ENCODE measurements at places on chromosomes 16 and 17.

DNA sequence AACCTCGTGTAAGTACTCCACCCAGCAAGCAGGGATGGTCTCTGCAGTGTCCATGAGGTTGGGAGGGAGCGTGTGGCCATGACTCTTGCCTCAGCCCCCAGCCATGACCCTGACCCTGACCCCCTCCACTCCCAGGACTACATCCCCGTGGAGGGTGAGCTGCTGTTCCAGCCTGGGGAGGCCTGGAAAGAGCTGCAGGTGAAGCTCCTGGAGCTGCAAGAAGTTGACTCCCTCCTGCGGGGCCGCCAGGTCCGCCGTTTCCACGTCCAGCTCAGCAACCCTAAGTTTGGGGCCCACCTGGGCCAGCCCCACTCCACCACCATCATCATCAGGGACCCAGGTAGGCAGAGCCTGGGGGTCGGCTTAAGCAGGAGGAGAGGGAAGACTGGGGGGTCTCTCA is 16.3 kb downstream of the GALK1 start:
- DNase-seq, result no peak

GRCh38 chr16:81926036-81926435 is 85.2 kb downstream of the SDR42E1 start:
- no peak for DNase-seq

GRCh38 chr17:80146121-80147034 is 550 bp downstream of the EIF4A3 start:
- DNase-seq, result peak; percentile 32

DNA sequence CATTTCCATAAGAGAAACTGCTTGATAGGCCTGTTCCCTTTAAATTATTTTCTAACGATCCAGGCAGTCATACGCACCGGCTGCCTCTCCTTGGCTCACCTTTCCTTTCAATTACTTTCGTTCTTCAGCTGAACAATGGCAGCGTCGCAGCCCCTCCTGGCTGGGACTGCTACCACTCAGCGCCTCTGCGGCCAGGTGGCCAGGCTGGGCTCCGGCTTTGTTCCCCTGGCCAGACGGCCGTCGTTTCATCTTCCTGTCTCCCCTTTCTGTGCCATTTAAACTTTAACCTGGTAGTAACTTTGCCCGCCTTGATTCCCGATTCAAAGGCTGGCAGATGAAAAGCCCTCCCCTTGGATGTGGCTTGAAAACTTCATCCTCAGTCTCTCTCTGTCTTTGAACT is 79.0 kb downstream of the C16orf78 start:
- no peak for DNase-seq

GRCh38 chr17:36993227-36993626 is 44.5 kb downstream of the AATF start:
- no peak for DNase-seq

DNA sequence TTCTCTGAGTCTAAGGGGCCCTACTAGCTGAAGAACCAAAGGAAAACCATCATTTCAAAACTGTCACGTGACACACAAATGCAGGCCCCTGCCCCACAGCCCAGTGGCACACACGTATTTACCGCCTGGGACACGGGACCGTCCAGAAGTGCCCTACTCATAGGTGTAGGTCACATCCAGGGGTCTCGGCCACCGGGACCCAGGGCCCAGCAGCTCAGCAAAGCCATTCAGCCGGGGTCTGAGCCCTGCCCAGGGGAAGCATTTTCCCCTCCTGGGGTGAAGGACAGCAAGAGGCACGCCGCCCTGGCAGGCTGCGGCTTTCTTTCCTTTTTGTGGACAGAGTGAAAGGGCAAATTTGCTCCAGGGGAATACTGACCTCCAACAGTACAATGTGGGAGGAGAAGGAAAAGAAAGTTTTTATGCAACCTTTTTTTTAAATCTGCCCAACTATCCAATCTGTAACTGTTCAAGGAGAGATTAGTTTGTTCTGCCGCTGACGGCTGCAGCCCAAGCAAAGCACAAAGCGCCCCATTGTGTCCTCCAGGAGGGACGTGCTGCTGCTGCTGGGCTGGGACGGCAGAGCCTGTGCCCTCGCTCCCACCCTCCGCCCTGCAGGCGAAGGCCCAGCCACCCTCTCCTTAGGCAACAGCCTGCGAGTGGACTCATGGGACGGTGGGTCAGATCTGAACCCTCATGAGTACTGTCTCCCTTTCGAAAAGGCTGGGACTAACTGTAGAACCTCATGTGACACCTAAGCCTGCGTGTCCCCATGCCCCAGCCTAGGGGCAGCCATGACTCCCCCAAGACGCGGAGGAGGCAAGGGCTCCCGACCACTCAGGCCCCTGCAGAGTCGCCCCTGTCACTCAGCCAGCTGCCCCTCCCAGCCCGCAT is 21.3 kb downstream of the SLC7A5 start:
- no peak for DNase-seq

- DNase-seq, result no peak
Observed at GRCh38 chr17:73791631-73792030, 147.4 kb upstream of the SDK2 start.

DNA sequence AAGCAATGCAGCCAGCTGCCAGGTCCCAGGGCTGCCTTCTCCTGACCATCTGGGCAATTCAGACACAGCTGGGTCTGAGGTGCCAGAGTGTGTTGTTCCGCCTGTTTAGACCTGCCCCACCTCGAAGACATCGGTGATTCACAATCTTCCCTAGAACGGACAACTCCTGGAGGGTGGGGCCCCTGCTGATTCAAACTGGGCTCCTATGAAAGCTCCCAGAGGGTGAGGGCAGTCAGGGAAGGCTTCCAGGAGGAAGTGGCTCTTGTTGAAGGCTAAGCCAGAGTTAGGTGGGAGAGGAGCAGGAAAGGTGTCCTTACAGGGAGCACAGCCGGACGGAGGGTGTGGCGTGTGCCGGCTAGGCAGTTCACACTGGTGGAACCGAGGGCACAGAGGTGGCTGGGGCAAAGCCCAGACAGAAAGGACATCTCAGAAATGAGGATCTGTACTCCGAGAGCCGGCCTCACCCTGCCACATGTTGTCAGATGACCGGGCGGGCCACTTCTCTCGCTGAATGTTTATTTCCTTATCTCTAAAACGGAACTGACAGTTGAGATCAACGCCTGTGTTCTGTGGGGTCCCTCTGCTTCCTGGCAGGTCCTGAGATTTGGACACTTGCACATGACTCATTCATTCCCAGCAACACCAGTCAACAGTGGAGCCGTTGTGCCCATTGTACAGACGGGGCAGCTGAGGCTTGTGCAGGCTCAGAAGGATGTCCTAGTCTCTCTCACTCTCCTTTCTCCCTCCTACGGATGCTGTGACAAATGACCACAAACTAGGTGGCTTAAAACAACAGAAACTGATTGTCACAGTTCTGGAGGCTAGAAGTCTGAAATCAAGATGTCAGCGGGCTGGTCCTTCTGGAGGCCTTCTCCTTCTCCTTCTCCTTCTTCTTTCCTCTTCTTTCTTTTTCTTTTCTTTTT is 26.9 kb upstream of the LITAF start:
- DNase-seq, result no peak

GRCh38 chr16:83271970-83272575 is 535.7 kb upstream of the HSBP1 start:
- no peak for DNase-seq

- no peak for DNase-seq
Observed at GRCh38 chr16:59336136-59336695, 602.1 kb upstream of the GOT2 start.

DNA sequence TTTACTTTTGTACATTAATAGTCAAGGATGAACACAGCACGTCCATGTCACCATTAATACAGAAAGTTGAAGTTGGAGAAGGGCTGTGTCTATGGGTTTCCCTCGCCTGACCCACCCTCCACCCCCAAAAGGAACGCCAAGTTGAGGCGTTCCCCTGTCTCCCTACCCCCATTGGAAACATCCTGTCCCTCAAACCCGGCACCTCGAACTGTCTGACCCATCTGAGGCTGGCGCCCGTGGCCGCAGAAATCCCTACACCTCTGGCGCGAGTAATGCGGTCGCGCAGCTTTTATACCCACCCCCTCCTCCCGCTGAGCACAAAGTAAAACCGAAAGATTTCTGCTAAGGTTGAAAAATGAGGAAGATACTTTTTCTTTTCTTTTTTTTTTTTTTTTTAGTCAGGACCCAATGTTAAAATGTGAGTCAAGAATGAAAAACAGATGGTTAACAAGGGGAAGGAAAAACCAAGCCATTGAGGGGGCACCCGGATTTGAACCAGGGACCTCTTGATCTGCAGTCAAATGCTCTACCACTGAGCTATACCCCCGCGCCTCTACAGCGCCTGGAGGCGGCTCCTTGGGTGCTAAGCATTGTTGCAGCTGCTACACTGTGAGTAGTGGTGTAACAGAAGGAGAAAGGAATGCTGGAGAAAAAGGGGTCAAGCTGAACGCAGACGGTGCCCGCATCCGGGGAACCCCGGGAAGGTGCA is 887 bp upstream of the LASP1 start:
- peak; percentile 95 for DNase-seq

GRCh38 chr17:7147772-7148171 is 31.4 kb downstream of the ASGR1 start:
- DNase-seq, result no peak

DNA sequence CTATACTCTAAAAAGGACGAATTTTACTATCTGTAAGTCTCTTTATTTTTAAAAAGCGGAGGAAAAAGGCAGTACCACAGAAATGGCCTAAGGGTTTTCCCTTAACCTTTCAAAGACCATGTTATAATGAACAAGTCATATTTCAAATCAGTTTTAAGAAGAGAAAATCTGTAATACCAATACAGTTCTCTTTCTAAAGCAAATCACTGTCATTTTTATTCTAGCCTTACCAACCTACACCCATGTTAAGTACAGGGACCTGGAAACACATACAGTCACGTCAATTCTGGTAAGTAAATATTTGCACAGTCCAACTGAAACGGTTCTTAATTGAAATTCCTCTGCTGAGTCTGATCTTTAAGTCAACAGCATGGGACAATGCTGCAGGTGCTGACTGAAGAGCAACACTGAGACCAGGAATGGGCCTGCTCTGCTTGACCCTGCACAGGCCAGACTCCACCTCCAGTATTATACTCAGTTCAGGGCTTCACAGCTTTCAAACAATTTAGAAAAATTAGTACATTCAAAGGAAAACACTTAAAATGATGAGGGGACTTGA is 20.2 kb downstream of the MBTPS1 start:
- no peak for DNase-seq

- DNase-seq, result no peak
Observed at GRCh38 chr16:48574140-48574539, 35.8 kb downstream of the N4BP1 start.

GRCh38 chr17:62614142-62614541 is 13.3 kb upstream of the MRC2 start:
- no peak for DNase-seq

- no peak for DNase-seq
Observed at GRCh38 chr17:46730026-46730425, 88.5 kb downstream of the WNT3 start.

DNA sequence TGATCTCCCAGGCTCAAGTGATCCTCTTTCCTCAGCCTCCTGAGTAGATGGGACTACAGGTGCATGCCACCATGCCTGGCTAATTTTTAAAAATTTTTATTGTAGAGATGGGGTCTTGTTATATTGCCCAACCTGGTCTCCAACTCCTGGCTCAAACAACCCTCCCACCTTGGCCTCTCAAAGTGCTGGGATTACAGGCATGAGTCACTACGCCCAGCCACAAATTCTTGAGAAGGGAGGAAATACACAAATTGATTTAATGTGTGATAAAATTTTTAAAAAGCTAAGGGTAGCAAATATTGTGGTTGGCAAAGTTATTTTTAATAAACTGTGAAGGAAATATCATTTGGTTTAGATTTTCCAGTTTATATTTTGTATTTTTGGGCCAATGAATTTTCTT is 9.6 kb downstream of the ITGAD start:
- no peak for DNase-seq

DNA sequence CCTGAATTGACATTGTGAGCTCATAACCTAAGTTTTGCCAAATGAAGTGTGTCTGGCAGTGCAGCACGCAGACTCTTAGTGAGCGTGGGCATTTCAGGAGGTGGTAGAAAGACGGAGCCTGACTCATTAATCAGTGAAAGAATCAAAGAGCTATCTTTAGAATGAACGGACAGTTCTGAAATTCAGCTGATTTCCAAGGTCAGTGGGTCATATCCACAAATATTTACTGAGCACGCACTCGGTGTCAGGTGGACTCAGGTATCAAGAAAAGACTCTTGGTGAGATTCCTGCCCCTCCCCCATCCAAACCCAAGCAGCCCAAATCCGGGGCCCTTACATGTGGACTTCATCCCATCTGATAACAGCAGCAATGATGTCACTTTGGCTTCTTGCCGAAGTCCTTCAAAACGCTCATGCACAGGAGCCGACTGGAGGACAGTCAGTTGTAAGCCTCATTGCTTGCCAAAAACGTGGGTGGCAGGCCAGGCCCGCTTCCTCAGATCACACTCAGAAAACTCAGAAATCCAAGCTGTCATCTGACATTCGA is 185.8 kb downstream of the HS3ST3A1 start:
- DNase-seq, result no peak

DNA sequence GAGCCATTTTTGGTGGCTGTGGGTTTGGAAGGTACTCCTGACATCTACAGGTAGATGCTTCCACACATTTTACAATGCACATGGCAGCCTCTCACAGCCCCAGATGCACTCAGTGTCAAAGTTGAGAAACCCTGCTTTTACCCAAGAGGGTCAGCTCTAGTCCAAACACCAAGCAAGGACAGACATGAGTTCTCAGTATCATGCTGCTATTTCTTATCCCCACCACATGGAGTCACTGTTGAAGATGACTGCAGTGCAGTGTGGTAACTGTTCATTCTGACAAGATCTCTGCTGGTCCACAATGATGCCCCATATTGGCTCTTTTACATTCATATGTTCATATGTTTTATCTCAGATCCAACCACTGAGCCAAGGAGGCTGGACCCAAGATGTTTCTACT is 50.5 kb upstream of the SALL1 start:
- DNase-seq, result no peak

DNA sequence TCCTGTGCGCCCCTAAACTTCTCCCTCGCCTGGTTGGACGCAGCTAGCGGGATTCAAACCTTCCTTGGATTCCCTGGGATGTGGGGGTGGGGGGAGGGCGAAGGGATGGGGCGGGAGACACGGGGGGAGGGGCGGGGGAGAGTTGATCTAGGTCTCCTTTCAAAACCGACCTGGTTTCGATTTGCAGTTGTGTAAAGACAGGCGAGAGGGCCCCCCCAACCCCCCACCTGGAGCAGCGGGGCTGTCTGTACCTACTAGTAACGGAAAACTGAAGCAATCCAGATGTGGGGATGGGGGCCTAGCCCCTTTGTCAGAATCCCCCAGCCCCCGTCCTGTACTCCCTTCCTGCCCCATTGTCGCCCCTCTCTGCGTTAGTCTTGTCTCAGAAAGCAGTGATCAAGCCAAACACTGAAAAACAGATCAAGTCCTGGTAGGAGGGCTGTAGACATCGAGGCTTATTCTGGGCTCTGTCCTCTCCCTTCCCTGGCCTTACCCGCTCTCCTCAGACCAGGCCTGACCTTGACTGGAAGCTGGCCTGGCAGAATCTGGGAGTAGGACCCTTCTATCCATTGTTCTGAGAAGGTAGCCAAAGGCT is 902 bp downstream of the DLX4 start:
- no peak for DNase-seq

DNA sequence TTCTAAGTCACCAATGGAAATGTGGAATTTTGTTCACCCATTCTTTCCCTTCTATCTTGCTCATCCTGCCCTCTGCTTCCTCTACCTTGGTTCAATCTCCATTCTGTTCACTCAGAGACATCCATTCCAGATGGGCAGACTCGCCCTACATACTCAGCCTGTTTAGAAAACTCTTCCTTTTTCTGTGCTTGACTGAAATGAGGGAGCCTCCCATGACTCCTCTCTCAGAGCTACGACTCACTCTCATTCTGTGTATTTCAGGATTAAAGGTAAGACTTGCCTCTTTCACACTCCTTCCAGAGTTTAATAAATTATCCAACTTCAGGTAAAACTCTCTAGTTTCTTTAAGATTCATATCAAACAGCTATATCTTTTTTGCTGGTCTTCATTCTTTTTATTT is 182.8 kb downstream of the HS3ST3A1 start:
- no peak for DNase-seq

Measured in uterus (tissue), 4 donors.